Brain microvascular endothelial cell (primary cell): ENCODE measurements at places on chromosomes 7 and 10.

- DNase-seq, result no peak
These were observed 95.0 kb upstream of the KIAA1217 start for GRCh38 chr10:24113901-24114300.

DNA sequence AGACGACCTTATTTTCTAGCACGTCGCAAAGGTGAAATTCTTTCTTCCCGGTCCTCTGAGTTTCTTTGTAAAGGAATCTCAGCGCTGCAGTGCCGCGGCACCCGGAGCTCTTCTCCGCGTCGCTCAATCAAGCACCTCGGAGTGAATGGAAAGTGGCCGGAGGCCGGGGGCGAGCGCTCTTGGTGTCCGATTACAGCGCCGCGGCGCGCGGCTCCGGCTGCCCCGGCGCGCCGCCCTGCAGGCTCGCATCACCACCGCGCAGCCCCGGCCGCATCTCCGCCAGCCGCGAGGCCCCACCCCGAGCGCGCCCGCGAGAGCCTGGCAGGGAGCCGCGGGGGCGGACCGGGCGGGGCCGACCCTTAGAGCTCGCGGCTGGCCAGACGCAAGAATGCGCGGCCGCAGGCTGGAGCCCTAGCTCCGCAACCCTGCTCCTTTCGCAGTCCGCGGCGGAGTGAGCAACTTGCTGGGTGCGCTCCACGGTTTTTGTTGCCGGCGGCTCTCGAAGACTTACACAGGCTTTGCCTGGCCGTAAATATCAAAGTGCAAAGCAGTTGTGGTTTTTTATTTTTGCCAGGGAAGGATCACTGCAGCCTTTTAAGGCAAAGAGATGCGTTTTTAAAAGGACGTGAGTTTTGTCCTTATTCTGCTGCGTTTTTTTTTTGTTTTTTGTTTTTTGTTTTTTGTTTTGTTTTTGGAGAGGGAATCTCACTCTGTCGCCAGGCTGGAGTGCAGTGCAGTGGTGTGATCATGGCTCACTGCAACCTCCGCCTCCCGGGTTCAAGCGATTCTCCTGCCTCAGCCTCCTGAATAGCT lies at the start of gene SEMA3C:
Gene SEMA3C (minus strand): TSS at position 143 of the 813 bp plus-strand sequence. CDS start 2,270 bp downstream, outside the sequence.
- DNase-seq, result peak; percentile 90

DNA sequence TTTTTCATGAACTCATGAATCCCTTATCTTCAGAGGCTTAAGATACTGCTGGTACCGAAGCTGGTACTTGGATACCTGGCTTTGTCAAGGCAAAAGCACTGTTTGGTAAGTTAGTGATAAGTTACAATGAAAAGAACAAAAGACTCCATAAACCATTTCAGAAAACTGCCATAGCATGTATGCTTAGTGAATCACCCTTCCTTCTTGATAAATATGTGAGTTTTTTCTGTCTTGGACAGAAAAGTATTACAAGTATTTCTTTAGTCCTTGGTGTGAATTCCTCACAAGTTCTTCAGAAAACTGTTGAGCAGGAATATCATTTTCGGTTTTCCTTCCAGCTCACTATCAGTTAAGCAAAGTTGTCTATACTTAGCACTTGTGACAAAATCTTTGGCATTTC lies 25.6 kb downstream of the PUS7 start:
- no peak for DNase-seq

GRCh38 chr10:93850031-93851015 lies 43.5 kb upstream of the SLC35G1 start:
- DNase-seq, result no peak

GRCh38 chr10:9762966-9763656 lies 1254.6 kb upstream of the CELF2 start:
- DNase-seq, result peak; percentile 91

DNA sequence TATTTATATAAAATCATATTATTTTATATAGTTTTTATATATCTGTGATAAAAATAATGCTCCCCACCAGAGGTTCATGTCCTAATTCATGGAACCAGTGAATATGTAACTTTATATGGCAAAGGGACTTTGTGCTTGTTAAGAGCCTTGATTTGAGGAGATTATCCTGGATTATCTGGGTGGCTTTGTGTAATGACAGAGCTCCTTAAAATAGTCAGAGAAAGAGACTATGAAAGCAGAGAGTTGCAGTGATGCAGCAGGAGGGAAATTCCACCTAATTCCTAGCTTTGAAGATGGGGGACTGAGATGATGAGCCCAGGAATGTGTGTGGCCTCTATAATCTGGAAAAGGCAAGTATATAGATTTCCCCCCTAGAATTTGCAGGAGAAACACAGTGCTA lies 1034.2 kb upstream of the C7orf33 start:
- no peak for DNase-seq

DNA sequence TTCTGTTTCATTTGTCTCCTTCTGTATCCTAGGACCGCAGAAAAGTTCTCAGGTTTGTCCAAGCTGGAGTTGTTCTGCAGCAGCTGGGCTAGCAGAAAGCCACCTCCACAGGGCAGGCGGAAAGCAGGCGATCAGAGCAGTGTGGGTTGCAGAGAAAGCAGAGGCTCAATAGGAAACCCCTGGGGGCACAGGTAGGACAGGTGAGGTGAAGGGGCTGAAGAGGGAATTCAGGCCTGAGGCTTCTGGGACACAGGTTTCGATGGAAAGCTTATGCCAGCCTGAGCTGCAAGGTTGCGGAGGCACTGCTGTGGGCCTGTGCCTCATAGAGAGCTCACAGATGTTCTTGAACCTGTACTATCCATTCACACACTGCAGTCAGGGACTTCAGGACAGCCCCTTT lies 194.9 kb upstream of the TPK1 start:
- DNase-seq, result no peak

- peak; percentile 4 for DNase-seq
These were observed 256.3 kb upstream of the MINDY3 start for GRCh38 chr10:16116404-16117304.

GRCh38 chr7:45092931-45093235 lies 4.1 kb upstream of the NACAD start:
- DNase-seq, result no peak

- DNase-seq, result no peak
These were observed 18.5 kb upstream of the EN2 start for GRCh38 chr7:155439311-155440017.

DNA sequence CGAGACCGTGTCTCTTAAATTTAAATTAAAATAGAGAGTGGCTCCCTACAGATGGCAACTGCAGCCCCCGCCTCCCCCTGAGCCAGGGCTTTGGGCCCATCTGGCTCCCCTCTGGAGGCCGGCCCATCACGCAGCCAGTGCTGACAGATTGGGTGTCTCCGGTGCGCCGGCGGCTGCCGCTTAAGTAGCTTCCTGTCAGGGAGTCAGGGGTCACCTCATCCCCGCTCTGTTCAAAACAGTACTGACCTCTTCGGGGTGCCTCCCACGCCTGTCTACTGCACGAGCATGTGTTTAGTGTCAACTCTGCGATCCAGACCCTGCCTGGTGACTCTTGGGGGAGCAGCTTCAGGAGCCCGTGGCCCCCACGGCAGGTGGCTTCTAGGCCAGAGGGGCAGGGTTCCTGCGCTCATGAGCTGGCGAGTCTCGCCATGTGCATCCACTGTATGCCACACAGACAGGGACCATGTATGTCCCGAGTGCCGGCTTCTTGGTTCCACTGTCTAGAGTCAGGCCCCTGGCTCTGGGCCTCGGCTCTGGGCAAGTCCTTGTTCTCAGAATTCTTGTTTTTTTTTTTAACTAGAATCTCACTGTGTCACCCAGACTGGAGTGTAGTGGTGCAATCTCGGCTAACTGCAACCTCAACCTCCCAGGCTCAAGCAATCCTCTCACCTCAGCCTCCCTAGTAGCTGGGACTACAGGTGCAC lies 36.1 kb downstream of the KCTD7 start:
- no peak for DNase-seq

DNA sequence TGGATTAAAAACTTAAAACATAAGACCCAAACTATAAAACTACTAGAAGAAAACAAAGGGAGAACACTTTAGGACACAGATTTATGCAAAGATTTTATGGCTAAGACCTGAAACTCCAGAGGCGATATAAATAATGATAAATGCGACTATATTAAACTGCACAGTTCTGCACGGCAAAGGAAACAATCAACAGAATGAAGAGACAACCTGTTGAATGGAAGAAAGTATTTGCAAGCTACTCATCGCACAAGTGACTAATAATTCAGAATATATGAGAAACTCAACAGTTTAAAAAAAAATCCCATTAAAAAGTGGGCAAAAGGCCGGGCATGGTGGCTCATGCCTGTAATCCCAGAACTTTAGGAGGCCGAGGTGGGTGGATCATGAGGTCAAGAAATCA lies 73.6 kb downstream of the JMJD1C start:
- DNase-seq, result no peak

GRCh38 chr7:155796381-155797261 lies 15.6 kb downstream of the SHH start:
- DNase-seq, result peak; percentile 18

DNA sequence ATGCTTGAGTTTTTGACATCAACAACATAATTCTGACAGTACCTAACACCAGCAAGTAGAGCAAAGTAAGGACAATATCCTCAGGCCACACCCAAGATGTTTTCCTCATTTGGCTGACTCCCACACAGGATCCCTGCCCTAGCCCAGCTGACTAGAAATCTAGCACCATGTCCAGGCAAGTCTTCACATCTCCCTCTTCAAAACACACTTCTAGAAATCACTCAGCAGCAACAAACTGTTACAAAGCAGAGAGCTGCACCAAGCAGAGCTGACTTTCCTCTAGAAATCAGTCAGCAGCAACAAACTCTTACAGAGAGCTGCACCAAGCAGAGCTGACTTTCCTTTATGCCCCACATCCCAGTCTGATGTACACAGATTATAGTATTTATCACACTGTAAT lies 7.7 kb downstream of the TMEM168 start:
- DNase-seq, result no peak

DNA sequence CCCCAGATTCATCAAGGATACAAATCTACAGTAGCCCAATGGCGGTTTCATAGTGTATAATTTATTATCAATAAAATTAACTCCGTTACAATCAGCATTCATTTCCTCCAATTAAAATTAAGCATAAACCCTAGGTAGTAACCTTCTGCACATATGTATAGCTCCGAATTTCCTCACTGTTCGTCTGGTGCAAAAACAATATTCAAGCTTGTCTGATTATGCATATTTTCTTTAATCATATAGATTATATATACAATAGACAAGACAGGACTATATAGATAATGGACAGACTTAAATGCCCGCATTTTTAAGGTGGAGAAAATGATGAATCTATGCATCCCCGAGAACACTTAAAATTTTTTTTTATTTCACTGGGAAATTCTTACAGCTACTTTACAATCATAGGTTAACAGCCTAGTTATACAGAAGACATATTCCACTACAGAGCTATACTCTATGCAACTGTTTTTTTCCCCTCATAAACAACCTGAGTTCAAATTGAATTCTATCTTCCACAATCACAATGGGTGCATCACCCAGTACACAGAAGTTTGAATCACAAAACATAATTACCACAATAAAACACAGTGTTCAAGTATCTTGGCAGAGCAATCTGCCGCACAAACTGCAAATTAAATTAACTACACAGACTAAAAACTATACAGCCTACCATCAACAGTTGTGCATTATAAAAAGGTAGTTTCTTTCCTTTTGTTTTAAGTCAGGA lies 2.6 kb downstream of the HOXA9 start:
- DNase-seq, result no peak

DNA sequence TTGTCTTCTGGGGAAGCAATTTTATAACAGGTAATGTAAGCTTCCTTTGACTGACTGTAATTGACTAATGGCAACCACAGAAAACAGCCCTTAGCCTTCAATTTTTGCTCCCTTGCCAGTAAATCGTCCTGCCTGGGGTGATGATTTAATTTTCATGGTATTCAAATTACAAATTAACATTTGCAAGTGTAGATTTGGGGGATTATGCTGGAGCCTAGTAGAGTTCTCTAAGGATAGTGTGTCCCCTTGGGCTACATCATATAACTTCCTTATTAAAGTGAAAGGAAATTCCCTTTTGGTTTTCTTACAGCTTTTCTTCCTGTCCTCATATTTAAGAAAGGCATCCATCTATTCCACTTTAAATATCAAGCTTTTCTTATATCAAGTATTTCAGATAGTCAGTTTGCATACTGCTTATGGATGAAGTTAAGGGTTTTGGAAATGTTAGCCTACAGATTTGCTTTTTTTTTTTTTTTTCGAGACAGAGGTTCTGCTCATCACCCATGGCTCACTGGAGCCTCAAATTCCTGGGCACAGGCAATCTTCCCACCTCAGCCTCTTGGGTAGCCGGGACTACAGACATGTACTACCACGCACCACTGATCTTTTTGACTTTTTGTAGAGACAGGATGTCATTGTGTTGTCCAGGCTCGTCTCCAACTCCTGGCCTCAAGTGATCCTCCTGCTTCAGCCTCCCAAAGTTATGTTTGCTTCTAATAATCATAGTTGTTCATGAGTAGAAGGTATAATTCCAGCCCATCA lies 35.9 kb upstream of the HDAC9 start:
- no peak for DNase-seq

- no peak for DNase-seq
These were observed 75.6 kb downstream of the SLC37A3 start for GRCh38 chr7:140322759-140323158.

GRCh38 chr7:42479816-42480633 lies 243.0 kb upstream of the GLI3 start:
- DNase-seq, result no peak

GRCh38 chr7:66430164-66430545 lies 198.5 kb upstream of the KCTD7 start:
- DNase-seq, result no peak

DNA sequence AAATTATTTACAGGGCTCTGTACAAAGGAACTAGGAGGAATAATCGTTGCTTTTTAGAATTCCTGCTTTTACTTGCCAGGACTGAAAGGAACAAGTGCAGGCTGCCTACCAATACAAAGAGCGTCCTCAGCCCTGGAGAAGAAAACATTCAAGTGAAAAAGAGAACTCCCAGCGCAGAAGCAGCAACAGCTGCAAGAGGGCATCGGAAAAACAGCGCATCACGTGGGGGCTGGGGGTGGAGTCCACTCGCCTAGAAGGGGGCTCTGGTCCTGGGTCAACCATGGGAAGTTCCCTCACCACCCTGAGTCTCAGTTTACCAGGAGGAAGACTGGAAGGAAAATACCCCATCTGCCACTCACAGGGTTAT lies 385 bp upstream of the C10orf90 start:
- no peak for DNase-seq

DNA sequence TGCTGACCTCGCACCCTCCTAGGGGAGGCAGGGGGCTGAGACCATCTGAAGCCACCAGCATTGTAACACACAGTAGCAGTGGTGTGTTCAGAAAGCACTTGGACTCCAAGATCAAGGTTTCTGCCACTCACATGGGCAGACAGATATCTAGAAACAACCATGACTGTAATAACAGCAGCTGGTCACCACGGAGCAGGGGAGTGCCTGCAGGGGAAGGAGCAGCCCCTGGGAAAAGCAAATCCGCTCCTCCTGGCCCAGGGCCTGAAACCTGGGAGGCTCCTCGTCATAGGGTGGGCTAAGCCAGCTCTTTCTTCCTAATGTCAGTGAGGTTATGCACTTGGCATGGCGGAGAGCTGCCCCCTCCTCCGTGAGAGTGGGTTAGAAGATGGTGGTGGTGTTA lies 118.4 kb upstream of the INSYN2A start:
- DNase-seq, result no peak

- DNase-seq, result no peak
These were observed 189.7 kb upstream of the ADCY1 start for GRCh38 chr7:45384499-45384898.
